ENCODE measurements at places on chromosomes 6 and 20.

GRCh38 chr6:155089746-155090145 is 94.6 kb downstream of the TIAM2 start:
- H3K27me3 ChIP-seq, result peaks cover 3% of the 10 kb centered on the region
- no peaks in the 10 kb centered on the region for H3K4me1 ChIP-seq
- DNase-seq, result no peak
- H3K36me3 ChIP-seq, result no peaks in the 10 kb centered on the region
- H3K4me3 ChIP-seq, result no peak overlapping the region

DNA sequence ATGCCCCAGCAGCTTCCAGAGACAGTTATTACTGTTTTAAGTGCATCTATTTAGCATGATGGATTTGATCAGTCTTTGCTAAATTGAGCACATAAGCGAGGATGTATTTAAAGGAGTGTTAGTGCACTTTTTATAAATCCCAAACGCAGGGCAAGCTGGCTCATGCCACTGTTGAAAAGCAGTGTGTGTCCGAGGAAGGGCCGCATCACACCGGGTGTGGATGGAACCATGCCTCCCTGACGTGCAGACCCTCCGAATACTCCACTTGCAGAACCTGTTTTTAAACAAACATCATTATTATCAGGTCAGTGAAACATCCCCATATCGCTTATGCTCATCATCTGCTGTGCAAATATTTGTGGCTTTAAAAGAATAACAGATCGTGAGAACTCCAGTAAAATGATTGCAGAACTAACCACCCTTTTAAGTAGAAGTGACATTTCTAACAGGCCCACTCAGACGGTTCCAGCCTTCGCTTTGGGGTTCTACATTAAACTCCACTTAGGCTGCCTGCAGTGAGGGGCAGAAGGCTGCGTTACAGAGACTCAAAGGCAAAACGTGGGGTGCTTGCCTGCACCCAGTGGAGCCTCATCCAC is 190.1 kb downstream of the CDH4 start:
- no peaks in the 10 kb centered on the region for H3K36me3 ChIP-seq
- no peak overlapping the region for H3K4me3 ChIP-seq
- DNase-seq, result no peak
- H3K27ac ChIP-seq, result no peak overlapping the region

DNA sequence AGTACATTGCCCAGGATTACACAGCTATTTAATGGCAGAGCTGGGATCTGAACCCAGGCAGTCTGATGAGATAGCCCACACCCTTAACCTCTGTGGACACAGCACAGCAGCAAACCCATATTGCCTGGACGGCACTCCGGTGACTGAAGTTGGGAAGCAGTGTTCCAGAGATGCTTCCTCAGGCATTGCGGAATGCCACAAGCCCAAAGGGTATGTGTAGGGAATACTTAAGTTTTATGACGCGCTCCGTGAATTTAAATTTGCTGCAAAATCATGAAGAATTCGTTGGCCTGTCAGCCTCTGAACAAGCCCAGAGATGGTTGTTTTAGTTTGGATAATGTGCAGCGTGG is 46.4 kb downstream of the PSMG4 start:
- H3K4me1 ChIP-seq, result no peaks in the 10 kb centered on the region
- H3K27ac ChIP-seq, result no peak overlapping the region
- no peaks in the 10 kb centered on the region for H3K27me3 ChIP-seq
- no peaks in the 10 kb centered on the region for H3K36me3 ChIP-seq
- no peak for DNase-seq
- H3K4me3 ChIP-seq, result no peak overlapping the region

- peaks cover 9% of the 10 kb centered on the region for H3K27me3 ChIP-seq
- H3K36me3 ChIP-seq, result no peaks in the 10 kb centered on the region
- H3K27ac ChIP-seq, result no peak overlapping the region
- H3K4me1 ChIP-seq, result peaks cover 15% of the 10 kb centered on the region
- no peak overlapping the region for H3K4me3 ChIP-seq
Observed at GRCh38 chr20:23928788-23929187, 49.2 kb upstream of the CST5 start.

GRCh38 chr6:32840604-32841246 is 2.2 kb upstream of the TAP2 start:
- peak overlapping the region; percentile 100 for H3K27ac ChIP-seq
- no peaks in the 10 kb centered on the region for H3K27me3 ChIP-seq
- peak; percentile 63 for DNase-seq

DNA sequence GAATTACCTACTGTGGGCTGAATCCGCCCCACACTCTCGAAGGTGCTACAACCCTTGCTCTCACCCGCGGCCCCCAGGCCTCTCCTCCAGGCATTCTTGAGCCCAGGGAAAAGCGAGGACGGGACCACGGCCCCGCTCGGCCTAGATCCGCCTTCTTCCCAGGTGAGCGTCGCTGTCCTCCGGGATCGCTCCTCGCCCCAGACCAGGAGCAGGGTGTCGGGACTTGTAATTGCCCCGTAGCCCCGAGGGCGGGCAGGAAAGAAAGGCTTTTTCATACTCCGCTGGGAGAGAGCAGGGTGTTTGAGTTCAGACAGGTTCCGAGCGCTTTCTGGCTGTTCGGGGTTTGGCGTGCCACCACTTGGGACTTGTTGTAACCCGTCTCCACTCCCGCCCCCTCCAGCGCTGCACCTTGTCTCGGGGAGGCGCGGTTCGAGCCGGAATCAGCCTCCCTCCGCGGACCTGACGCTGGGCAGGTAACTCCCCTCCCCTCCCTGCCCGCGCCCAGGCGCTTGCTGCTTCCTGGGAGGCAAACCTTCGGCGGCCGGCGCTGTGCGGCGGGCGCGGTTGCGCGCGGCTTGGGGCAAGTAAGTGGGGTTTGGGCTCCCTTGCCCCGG is at the start of gene FAM83B:
TSS of gene FAM83B (plus strand) at position 529 of the 614 bp plus-strand sequence. CDS start 23,476 bp downstream, outside the sequence.
- no peaks in the 10 kb centered on the region for H3K36me3 ChIP-seq
- H3K4me3 ChIP-seq, result no peak within 1 kb of the TSS
- peaks cover 21% of the 10 kb centered on the region for H3K27me3 ChIP-seq

GRCh38 chr6:131381052-131381708 is 191.8 kb upstream of the ARG1 start:
- no peak overlapping the region for H3K27ac ChIP-seq
- H3K4me3 ChIP-seq, result no peak overlapping the region
- H3K4me1 ChIP-seq, result no peaks in the 10 kb centered on the region
- DNase-seq, result no peak
- no peaks in the 10 kb centered on the region for H3K27me3 ChIP-seq
- peaks cover 2% of the 10 kb centered on the region for H3K36me3 ChIP-seq

- no peaks in the 10 kb centered on the region for H3K27me3 ChIP-seq
- H3K36me3 ChIP-seq, result peaks cover 10% of the 10 kb centered on the region
- DNase-seq, result no peak
- peaks cover 22% of the 10 kb centered on the region for H3K4me1 ChIP-seq
- no peak overlapping the region for H3K27ac ChIP-seq
Observed at GRCh38 chr6:70708448-70708847, 40.8 kb downstream of the SMAP1 start.

GRCh38 chr20:17928211-17928611 is 40.4 kb downstream of the SNX5 start:
- no peak for DNase-seq
- H3K4me3 ChIP-seq, result no peak overlapping the region
- H3K27ac ChIP-seq, result no peak overlapping the region
- peaks cover 34% of the 10 kb centered on the region for H3K27me3 ChIP-seq

DNA sequence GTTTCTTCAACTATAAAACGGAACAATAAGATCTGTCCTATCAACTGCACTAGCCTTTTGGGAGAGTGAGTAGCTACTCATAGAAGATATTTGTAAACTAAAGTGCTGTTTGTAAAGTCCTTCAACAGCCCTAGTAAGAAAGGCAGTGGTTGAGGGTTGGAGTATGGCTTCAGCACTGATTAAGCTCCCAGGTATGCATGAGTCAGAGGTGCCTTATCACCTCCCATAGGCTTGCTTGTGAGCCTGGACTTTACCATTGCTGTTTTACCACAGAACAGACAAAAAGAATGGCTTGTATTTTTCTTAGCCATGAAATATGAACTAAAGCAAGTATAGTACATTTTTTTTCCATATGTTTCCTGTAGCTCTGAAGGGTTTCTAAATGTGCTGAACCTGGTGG is 44.1 kb downstream of the SAMD3 start:
- H3K27me3 ChIP-seq, result no peaks in the 10 kb centered on the region
- H3K4me3 ChIP-seq, result no peak overlapping the region
- DNase-seq, result no peak
- no peak overlapping the region for H3K27ac ChIP-seq
- H3K36me3 ChIP-seq, result peaks cover 74% of the 10 kb centered on the region
- peaks cover 44% of the 10 kb centered on the region for H3K4me1 ChIP-seq

DNA sequence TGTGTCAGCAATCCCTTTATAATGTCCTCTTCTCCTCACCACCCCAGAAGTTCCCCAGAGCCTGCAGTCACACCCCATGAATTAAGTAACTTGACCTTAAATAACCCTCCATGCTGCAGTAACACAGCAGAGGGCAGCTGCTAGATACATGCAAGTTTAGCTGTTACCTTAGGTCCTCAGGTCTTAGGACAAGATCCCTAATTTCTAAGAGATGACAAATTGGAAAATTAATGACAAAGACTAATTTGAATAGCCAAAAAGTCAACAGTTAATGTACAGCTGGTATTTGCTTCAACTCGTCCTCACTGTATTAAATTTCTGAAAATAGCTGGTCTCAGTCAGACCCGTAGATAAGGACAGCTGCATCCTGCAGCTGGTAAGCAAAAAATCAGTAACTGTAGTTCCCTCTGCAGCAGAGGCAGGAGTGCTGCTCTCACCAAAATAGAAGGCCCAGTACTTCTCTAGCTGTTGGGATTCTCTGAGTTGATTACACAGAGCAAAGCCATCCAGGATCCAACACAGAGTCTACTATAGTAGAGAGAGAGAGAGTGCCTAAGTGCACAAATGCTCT is 62.4 kb downstream of the TNFRSF21 start:
- H3K36me3 ChIP-seq, result no peaks in the 10 kb centered on the region
- H3K27me3 ChIP-seq, result no peaks in the 10 kb centered on the region
- no peak overlapping the region for H3K4me3 ChIP-seq
- H3K4me1 ChIP-seq, result peaks cover 20% of the 10 kb centered on the region

DNA sequence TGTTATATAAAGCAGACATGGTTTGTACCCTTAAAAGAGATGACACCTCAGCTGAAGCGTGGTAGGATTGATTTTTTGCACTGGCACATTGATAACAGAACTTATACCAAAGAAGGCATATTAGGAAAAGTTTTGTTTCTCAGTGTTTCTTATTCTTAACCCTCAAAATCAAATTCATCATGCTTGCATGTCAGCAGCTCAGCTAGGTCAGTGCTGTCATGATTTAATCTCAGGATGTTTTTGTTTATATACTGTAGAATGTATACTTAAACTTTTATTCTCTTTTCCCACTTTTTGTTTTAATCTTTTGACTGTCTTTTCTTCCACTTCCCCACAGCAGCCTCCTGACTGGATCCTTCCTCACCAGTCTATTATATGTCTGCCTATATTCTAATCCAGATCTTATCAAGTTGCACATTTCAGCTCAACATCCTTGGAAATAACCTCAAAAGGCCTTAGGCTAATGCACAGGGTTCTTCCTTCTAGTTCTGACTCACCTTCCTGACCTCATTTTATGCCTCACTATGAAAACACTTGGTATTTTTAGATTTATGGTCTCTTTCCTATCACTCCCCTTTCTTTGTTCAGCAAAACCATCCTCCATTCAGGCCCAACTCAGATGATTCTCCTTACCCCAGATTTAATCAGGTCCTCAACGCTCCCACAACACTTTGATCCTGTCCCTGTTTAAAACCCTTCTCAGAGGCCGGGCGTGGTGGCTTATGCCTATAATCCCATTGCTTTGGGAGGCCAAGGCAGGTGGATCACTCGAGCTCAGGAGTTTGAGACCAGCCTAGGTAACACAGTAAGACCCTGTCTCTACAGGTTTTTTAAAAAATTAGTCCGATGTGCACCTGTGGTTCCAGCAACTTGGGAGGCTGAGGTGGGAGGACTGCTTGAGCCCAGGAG is 7.2 kb downstream of the HEBP2 start:
- DNase-seq, result no peak
- peaks cover 43% of the 10 kb centered on the region for H3K4me1 ChIP-seq
- no peak overlapping the region for H3K4me3 ChIP-seq
- H3K27ac ChIP-seq, result peak overlapping the region; percentile 75
- H3K36me3 ChIP-seq, result peaks cover 71% of the 10 kb centered on the region
- no peaks in the 10 kb centered on the region for H3K27me3 ChIP-seq

DNA sequence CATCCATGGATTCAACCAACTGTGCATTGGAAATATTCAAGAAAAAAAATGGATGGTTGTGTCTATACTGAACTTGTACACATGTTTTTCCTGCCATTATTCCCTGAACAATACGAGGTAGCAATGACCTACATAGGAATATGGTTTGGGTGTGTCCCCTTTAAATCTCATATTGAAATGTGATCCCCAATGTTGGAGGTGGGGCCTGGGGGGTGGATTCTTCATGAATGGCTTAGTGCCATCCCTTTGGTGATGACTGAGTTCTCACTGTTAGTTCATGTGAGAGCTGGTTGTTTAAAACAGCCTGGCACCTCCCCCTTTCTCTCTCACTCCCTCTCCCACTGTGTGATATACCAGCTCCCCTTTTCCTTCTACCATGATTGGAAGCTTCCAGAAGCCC is 139.8 kb upstream of the BACH2 start:
- no peak overlapping the region for H3K4me3 ChIP-seq
- DNase-seq, result no peak
- peaks cover 20% of the 10 kb centered on the region for H3K36me3 ChIP-seq
- H3K4me1 ChIP-seq, result no peaks in the 10 kb centered on the region
- peaks cover 4% of the 10 kb centered on the region for H3K27me3 ChIP-seq

DNA sequence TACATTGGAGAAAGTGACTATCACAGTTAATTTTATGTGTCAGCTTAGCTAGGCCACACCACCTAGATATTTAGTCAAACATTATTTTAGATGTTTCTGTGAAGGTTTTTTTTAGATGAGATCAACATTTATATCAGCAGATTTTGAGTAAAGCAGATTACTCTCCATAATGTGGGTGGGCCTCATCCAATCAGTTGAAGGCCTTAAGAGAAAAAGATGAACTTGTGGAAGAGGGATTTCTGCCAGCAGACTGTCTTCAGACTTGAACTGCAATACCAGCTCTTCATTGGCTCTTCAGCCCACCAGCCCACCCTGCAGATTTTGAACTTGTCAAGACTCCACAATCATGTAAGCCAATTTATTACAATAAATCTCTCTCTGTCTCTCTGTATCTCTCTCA is 25.1 kb upstream of the FBXO30 start:
- H3K4me3 ChIP-seq, result no peak overlapping the region
- no peak overlapping the region for H3K27ac ChIP-seq
- no peaks in the 10 kb centered on the region for H3K36me3 ChIP-seq
- DNase-seq, result no peak
- peaks cover 4% of the 10 kb centered on the region for H3K4me1 ChIP-seq

DNA sequence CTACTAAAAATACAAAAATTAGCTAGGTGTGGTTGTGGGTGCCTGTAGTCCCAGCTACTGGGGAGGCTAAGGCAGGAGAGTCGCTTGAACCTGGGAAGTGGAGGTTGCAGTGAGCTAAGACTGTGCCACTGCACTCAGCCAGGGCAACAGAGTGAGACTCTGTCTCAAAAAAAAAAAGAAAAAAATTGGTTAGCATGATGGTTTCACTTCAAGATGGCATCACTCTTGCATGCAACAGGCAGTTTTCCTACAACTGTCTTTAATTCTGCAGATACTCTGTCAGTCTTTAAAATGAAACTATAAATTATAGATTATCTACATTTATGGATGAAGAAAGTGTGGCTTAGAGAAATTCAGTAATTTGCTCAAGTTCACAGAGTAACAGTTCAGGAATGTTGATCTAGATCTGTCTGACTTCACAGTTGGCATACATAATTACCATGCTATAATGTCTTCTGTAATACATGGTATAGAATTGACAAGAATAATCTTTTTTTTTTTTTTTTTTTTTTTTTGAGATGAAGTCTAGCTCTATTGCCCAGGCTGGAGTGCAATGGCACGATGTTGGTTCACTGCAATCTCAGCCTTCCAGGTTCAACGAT is 27.0 kb downstream of the ITCH start:
- H3K27ac ChIP-seq, result no peak overlapping the region
- no peaks in the 10 kb centered on the region for H3K27me3 ChIP-seq
- no peak overlapping the region for H3K4me3 ChIP-seq
- no peak for DNase-seq
- peaks cover 37% of the 10 kb centered on the region for H3K36me3 ChIP-seq
